ENCODE measurements at places on chromosomes 5 and 9. TPM values are rescaled to one million over a fixed set of nuclear protein-coding genes. Genes with fewer than 3 reads are reported as not detected.

GRCh38 chr9:38436708-38437107, 12.5 kb upstream of the IGFBPL1 start:
- H3K27me3 ChIP-seq, result peaks cover 8% of the 10 kb centered on the region
- no peaks in the 10 kb centered on the region for H3K4me1 ChIP-seq
- H3K4me3 ChIP-seq, result no peak overlapping the region
- no peak for DNase-seq
- no peaks in the 10 kb centered on the region for H3K36me3 ChIP-seq

GRCh38 chr5:181163487-181164075, 16.2 kb downstream of the OR2V2 start:
- peaks cover 57% of the 10 kb centered on the region for H3K4me1 ChIP-seq
- peak; percentile 41 for DNase-seq
- H3K36me3 ChIP-seq, result no peaks in the 10 kb centered on the region
- H3K27ac ChIP-seq, result peak overlapping the region; percentile 85
- peaks cover 31% of the 10 kb centered on the region for H3K27me3 ChIP-seq
- H3K4me3 ChIP-seq, result peak overlapping the region; percentile 57

- H3K27me3 ChIP-seq, result no peaks in the 10 kb centered on the region
- H3K4me1 ChIP-seq, result no peaks in the 10 kb centered on the region
- DNase-seq, result no peak
- H3K4me3 ChIP-seq, result no peak overlapping the region
Observed at GRCh38 chr5:167639766-167640165, 651.7 kb upstream of the WWC1 start.

DNA sequence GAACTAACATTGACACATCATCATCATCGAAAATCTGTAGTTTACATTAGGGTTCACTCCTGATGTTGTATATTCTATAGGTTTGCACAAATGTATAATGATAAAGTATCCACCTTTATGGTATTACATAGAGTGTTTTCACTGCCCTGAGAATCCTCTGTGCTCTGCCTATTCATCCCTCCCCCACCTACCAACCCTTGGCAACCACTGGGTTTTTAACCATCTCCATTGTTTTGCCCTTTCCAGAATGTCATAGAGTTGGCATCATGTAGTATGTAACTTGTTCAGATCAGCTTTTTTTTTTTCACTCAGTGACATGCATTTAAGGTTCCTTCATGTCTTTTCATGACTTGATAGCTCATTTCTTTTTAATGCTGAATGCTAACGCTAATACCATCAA, 106.0 kb downstream of the ARHGEF28 start:
- H3K4me1 ChIP-seq, result no peaks in the 10 kb centered on the region
- peaks cover 8% of the 10 kb centered on the region for H3K27me3 ChIP-seq
- no peak overlapping the region for H3K4me3 ChIP-seq
- H3K36me3 ChIP-seq, result no peaks in the 10 kb centered on the region

- no peaks in the 10 kb centered on the region for H3K27me3 ChIP-seq
- H3K36me3 ChIP-seq, result no peaks in the 10 kb centered on the region
- no peak overlapping the region for H3K27ac ChIP-seq
Observed at GRCh38 chr9:123251324-123251723, 17.1 kb downstream of the STRBP start.

GRCh38 chr9:82332774-82333152, 344.2 kb downstream of the SPATA31D1 start:
- H3K4me1 ChIP-seq, result no peaks in the 10 kb centered on the region
- no peak overlapping the region for H3K27ac ChIP-seq
- H3K4me3 ChIP-seq, result no peak overlapping the region
- no peak for DNase-seq

GRCh38 chr9:136576269-136576626, 30.4 kb upstream of the NOTCH1 start:
- DNase-seq, result peak; percentile 19
- H3K27ac ChIP-seq, result no peak overlapping the region
- H3K27me3 ChIP-seq, result no peaks in the 10 kb centered on the region
- no peak overlapping the region for H3K4me3 ChIP-seq

- peaks cover 2% of the 10 kb centered on the region for H3K27me3 ChIP-seq
- no peak for DNase-seq
- no peaks in the 10 kb centered on the region for H3K4me1 ChIP-seq
- no peak overlapping the region for H3K4me3 ChIP-seq
- H3K27ac ChIP-seq, result no peak overlapping the region
- H3K36me3 ChIP-seq, result no peaks in the 10 kb centered on the region
Observed at GRCh38 chr9:105672711-105673234, 10.5 kb downstream of the TAL2 start.

GRCh38 chr5:149611326-149611725, 30.0 kb downstream of the ARHGEF37 start:
- H3K36me3 ChIP-seq, result no peaks in the 10 kb centered on the region
- no peak overlapping the region for H3K27ac ChIP-seq
- peaks cover 3% of the 10 kb centered on the region for H3K27me3 ChIP-seq
- no peak for DNase-seq

GRCh38 chr5:67364381-67364970, 167.9 kb upstream of the CD180 start:
- no peak for DNase-seq

- H3K36me3 ChIP-seq, result peaks cover 20% of the 10 kb centered on the region
- no peak overlapping the region for H3K4me3 ChIP-seq
- H3K27me3 ChIP-seq, result no peaks in the 10 kb centered on the region
Observed at GRCh38 chr5:78076351-78076750, 218.1 kb downstream of the AP3B1 start.

- peaks cover 12% of the 10 kb centered on the region for H3K27me3 ChIP-seq
- no peak overlapping the region for H3K4me3 ChIP-seq
- no peaks in the 10 kb centered on the region for H3K36me3 ChIP-seq
- no peak for DNase-seq
- no peaks in the 10 kb centered on the region for H3K4me1 ChIP-seq
- no peak overlapping the region for H3K27ac ChIP-seq
Observed at GRCh38 chr9:131017067-131017466, 8.1 kb downstream of the LAMC3 start.

Gene IL4
- 0.72 TPM for total RNA-seq

Gene MVB12B
- total RNA-seq, result 6.6 TPM

Gene PCDHB12
- not detected for total RNA-seq

Gene MZB1
- 14.5 TPM for total RNA-seq

Gene PCDHB3
- not detected for total RNA-seq

Gene SH3RF2
- total RNA-seq, result not detected

Gene EGFLAM
- not detected for total RNA-seq

All from activated CD8-positive, alpha-beta T cell treated with anti-CD3 and anti-CD28 coated beads for 36 hours (primary cell).